Stimulated activated CD4-positive, alpha-beta T cell treated with anti-CD3 and anti-CD28 coated beads, Interleukin-1b, Interleukin-23, amount 100 ng/mL, for 1 hour (primary cell): ENCODE measurements at places on chromosomes 16 and 17.

- peak; percentile 49 for DNase-seq
These were observed 17.3 kb upstream of the WFDC1 start for GRCh38 chr16:84277244-84277823.

DNA sequence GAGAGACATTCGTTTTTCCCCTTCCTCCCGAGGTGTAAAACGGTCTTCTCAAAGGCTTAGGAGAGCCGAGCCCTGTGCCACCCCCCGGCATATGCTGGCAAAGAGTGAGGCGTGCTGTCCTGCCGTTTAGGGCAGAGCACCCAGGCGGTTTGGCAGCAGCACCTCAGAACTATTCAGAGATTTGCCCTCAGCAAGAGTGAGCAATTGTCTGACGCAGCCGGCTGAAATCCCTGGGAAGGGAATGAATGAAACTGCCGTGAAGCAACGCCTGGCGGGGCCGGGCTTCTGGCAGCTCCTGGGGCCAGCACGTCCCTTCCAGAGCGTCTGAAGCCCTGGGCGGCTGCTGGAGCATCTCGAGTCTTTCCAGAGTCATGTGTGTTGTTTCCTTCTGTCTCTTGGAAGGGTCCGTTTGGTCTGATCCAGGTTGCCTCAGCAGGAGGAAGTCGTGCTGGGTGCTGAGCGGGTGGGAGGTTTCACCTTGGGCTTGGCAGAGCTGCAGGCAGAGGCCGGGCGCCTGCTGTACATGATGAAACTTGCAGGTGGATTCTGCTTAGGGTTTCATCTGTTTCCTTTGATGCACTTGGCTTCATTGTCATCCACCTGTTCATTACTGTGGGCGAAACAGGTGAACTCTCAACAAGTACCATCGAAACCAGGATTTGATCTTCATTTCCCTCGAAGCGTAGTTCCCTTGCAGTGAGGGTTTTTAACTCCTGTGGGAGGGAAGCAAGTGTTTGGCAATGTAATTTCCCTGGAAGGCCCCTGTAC lies 35.4 kb downstream of the TBCD start:
- DNase-seq: no peak

GRCh38 chr17:8225813-8226535 lies 15.6 kb upstream of the AURKB start:
- peak; percentile 45 for DNase-seq

- no peak for DNase-seq
These were observed 1.6 kb downstream of the ASIC2 start for GRCh38 chr17:33291248-33292200.

- DNase-seq: no peak
These were observed 37.4 kb downstream of the ARSG start for GRCh38 chr17:68328676-68329075.

DNA sequence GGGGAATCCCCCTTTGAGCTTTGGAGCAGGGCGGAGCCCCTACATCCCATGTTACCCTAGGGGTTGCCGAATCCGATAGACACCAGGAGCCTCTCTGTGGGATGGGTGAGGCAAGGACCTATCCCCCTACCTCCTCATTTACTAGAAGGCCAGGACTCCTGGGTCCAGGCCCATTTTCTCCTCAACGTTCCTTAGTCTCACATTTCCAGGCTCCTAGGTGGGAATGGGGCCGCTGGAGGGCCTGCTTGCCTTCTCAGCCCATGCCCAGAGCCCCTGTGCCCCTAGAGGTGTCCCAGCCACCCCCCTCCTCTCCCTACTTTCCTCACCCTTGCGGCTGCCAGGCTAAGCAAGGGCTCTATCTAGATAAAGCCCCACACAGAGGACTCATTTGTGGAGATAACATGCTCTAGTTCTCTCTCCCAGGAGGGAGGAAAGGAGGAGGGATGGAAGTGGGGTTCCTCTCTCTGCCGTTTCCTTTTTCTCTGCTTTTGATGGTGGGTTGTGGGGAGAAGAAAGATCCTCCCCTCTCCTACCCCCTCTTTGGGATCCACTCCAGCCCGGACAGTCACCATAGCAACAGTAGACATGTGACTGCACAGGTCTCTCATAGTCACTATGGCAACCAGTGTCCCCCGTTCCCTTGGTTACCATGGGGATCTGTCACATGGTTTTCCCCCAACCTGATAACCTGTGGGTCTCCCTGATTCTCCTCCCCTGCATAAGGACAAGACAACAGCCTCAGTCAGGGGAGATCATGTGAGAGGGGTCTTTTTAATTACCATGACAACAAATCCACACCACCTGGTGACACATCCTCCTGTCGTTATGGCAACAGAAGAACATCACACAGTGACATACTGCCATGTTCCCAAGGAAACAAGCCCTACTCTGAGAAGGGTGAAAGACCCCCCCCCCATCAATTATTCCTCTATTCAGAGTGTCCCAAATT lies 5.2 kb downstream of the CACNA1G start:
- DNase-seq: no peak

GRCh38 chr17:34633760-34634159 lies 54.4 kb downstream of the TMEM132E start:
- no peak for DNase-seq
